ENCODE measurements at places on chromosomes 2 and 18.
A peak's percentile ranks its signal among the peaks of the same experiment; 100 is the strongest.

DNA sequence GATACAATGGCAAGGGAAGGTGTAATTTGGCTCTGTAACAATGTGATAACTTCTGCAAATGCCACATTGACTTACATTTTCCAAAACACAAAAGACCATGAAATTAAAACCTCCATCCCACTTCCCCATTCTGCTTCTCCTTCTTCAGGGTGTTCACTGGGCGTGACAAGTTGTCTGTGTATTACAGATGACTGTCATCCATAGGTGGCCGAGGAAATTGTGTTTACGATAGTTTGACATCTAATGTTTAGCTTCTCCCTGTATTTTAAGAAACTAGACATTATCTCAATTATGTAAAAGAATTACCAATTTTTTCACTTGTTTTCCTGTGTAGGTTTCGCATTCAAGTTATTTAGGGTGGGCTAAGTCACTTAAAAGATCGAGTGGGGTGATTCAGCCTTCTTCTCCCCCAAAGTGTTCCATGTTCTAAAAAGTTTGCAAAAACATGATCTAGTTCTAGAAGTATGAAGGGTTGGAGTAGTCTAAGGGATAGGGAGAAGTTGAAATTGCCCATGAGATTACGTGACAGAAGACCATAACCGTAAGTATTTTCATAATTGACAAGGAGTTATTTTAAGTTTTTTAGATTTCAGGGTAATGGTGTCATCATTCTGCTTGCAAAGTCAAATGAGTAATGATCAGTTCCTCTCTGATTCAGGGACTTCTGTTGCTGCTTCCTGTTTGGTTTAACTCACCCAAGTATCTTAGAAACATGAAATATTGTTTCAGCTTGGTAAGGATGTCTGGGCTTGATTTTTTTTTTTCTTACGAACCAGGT, 25.2 kb upstream of the CYTIP start:
- DNase-seq: no peak

- no peak for DNase-seq
Observed at GRCh38 chr2:223228871-223229270, 176.9 kb downstream of the KCNE4 start.

GRCh38 chr2:217978536-217979150, 24.2 kb downstream of the TNS1 start:
- DNase-seq: peak; percentile 42

GRCh38 chr2:84805250-84805958, 75.5 kb downstream of the TRABD2A start:
- DNase-seq: no peak

DNA sequence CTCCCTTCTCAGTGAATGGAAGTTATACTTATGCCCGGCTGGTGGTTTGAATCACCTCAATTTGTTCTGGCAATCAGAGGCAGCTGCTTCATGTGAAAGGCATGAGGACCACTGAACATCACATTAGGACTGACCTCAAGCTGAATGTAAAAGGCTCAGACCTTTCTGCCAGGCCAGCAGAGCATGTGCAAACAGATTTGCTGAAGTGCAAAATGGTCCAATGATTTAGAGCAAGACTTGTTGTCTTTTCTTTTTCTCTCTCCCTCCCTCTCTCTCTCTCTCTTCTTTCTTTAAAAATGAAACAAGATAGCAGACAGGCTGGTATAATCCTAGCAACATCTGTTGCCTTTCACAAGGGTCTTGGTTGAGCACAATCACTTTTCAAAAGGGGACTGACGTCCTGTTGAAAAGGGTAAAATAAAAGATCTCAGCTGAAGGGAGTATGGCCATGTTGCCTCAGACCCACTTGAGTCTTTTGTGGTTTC, 13.3 kb upstream of the CDH7 start:
- DNase-seq: no peak

DNA sequence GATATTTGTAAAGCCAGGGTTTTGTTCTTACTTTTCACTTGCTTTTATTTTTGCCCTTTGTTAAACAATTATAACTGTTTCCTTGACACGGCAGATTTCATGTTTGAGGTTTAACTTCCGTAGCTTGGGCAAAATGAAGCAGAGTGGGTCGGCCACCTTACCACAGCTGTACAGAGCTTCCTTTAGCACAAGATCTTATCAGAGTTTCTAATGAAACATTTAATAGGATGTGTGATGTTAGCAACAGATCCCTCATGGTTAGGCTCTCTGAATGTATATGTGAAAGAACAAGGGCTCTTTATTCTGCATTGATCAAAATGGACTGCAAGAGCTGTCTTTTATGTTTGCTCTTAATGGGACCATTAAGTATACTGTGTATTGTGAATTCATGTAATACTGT, 22.3 kb downstream of the RNF125 start:
- no peak for DNase-seq

- no peak for DNase-seq
Observed at GRCh38 chr2:44838116-44838790, 103.2 kb upstream of the SIX3 start.

DNA sequence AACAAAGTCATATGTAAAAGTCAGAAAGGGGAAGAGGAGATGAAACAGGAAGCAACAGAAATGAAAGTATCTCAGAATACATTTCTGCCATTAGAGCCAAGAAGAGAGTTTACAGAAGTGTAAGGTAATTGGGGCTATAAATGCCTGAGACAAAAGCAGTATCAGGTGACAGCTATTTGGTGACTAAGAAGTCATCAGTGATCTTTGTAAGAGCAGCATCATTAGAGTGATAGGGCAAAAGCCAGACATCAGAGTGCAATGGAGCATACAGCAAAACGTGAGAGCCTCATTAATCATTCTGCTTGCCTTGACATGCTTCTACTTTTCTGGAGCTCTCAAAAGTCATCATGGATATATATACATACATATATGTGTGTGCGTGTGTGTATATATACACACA, 804.7 kb upstream of the PIK3C3 start:
- no peak for DNase-seq

DNA sequence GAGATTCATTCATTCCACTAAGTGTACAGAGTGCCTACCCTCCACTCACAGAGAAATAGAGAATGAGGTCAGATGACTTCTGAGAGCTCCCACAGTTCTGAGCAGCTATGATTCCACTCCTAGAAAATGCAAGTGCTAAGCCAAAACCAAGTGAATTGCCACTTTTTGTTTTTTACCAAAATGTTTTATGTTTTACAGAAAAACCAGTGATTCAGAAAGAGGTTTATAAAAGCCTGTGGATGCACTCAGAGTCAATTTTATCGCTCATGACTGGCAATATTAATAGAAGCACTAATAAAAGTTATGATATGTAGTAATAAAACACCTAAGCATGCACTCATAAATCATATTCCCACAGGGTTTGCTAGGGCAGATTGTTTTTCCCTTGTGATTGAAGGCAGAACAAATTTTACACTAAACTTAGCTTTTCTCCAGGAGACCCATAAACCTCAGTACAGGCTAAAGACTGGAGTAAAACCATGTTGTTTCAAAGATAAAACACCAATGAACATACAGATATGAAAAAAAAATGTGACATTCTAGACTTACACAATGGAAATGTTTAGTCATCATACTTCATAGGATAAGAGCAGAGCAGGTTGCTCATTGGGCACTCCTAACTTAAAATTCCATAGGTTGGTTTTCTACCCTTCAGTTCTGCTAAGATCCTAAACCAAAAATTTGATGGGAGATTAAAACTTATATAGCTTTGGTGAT, 67.5 kb downstream of the PDK1 start:
- no peak for DNase-seq

DNA sequence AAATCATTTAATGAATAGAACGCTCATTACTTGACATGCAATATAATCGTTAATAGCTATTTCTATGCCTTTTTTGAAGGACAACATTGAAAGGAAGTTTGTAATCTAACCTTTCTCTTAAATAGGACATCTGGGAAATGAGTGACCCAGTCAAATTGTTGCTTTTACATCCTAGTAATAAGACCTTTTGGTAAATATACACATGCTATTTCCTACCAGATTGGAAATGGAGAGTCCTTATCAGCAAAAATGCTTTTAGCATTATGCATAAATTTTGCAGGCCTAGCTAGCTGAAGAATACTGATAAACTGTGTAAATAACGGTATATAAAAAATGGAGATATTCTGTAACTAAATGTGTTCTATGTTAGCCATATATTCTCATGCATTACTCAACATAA, 567.3 kb upstream of the DSEL start:
- no peak for DNase-seq

GRCh38 chr2:19367326-19367725, 8.9 kb upstream of the OSR1 start:
- no peak for DNase-seq

DNA sequence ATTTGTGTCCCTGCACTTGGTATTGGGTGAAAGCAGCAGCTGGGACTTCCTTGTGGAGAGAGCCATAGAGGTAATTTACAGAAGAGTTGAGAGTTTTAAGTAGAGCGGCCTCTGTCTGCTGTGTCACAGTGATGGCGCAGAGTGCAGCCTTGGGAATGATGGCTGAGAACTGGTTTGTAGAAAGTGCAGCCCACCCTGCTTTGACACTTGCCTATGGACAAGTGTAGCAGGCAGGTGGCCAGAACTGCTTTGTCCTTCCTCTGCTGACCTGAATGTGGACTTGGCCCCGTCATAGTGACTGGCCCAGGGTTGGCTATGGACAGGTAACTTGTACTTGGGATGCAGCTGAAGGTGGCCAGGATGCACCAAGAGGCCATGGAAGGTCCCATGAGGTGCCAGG, 6.4 kb upstream of the ANO7 start:
- no peak for DNase-seq

- DNase-seq: peak; percentile 5
Observed at GRCh38 chr2:120738786-120739437, 3.2 kb downstream of the GLI2 start.

DNA sequence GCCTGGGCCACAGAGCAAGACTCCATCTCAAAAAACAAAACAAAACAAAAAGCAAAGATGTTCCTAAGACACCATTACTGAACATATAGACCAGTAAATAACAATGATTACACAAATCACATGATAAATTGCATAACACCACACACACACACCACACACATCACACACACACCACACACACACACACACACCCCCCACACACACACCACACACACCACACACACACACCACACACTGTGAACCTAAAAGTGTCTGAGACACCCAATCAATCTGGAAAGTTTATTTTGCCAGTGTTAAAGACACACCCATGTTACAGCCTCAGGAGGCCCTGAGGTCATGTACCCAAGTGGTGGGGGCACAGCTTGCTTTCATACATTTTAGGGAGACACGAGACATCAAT, 62.6 kb upstream of the ASAP2 start:
- no peak for DNase-seq

DNA sequence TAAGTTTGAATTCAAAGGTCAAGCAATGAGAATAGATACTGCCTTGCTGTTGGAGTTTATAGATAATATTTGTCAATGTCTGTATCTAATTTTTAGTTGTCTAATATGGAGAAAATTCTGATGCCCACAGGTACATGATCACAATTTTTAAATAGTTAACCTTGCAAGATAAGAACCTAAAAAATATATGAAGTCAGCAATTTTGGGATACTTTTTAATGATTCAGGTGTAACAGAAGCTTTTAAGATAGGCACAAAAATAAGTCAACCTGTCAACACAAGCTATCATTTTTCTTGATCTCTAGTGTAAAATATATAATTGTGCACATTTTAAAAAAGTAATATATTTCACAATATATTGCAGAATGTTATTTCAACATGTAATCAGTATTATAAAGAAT, 92.5 kb upstream of the IL1R2 start:
- no peak for DNase-seq

- no peak for DNase-seq
Observed at GRCh38 chr2:64624108-64624610, 29.6 kb downstream of the SERTAD2 start.

- no peak for DNase-seq
Observed at GRCh38 chr2:165863810-165864261, 69.8 kb upstream of the GALNT3 start.

- no peak for DNase-seq
Observed at GRCh38 chr2:118049816-118050140, 35.9 kb upstream of the CCDC93 start.

DNA sequence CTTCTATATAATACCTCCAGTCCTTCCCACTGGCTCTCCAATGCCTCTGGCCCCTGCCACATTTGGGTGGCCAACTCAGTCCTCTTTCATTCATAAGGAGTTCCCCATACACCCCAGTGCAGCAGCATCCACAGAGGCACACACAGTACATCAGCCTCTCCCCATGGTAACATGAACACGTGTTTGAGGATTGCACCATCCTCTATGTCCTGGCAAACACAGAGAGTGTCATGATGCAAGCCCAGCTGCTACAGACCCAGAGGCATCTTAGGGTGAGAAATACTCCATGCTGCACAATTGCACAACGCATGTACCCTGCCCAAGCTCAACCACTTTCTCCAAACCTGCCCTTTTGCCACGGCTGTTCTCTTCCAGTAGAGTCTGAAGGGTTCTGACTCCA, 11.5 kb downstream of the IGFBP5 start:
- no peak for DNase-seq

- no peak for DNase-seq
Observed at GRCh38 chr18:35167857-35168256, 73.0 kb upstream of the ZNF397 start.

DNA sequence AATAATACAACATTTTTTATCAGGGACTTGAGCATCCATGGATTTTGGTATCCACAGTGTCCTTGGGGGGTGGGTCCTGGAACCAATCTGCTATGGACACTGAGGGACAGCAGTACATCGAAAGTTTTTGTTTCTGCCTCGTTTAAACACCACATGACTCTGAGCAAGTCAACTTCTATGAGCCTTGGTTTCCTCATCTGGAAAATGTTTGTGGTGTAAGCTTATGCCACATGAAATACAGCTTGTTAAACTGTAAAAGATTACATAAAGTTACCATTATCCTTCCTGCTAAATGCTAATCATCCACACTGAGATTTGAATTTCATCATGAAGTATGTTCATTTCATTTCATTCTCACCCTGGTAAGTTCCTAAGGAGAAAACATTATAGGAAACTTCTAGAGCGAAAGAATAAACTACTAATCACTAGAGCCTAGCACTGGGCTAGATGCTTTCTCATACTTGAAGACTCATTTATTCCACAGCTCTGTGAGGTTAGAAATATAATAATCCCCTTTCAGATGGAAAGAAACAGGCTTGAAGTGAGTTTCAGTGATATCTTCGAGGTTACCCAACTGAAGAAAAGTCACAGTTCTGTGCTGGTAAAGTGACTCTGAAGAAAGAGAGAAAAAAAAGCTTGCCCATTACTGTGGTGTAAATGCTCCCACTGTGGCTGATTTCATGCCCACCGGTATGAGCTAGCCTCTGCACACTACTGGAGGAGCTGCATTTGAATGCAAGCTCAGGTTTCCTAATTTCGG, 29.2 kb downstream of the MCFD2 start:
- no peak for DNase-seq

GRCh38 chr2:75539955-75540716, 20.6 kb downstream of the EVA1A start:
- DNase-seq: no peak
